ENCODE measurements at places on chromosomes 7 and 10.

DNA sequence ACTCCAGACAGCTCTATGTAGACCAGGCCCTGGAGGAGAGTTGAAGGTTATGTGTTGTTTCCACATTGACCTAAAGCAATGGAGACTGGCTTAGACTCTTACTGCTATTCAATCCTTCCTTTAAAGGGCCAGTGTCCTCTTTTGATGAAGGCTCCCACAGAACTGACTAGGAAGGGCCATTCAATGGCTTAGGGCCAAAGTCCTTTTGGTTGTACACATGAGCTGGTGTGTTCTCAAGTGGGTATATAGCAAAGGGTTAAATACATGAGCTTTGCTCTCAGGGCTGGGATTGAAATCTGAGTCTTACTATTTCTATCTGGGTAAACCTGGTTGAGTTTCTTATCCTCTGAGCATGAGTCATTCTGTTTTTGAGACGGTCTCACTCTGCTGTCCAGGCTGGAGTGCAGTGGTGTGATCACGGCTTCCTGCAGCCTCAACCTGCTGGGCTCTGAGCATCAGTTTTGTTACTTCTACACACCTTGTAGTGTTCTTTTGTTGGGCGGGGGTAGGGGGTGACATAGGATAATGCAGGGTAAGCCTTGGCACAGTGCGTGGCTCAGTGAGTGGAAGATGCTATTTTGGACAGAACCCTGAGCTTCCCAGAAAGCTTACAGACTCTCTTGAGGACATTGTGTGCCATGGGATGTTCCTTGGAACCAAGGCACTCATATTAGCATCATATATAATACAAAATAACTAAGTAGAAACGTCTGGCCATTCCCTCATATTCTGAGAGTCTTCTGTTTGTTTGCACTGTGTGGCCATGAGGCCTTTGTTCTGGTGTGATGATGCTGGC lies 90.1 kb downstream of the ABCC2 start:
- no peak for DNase-seq

DNA sequence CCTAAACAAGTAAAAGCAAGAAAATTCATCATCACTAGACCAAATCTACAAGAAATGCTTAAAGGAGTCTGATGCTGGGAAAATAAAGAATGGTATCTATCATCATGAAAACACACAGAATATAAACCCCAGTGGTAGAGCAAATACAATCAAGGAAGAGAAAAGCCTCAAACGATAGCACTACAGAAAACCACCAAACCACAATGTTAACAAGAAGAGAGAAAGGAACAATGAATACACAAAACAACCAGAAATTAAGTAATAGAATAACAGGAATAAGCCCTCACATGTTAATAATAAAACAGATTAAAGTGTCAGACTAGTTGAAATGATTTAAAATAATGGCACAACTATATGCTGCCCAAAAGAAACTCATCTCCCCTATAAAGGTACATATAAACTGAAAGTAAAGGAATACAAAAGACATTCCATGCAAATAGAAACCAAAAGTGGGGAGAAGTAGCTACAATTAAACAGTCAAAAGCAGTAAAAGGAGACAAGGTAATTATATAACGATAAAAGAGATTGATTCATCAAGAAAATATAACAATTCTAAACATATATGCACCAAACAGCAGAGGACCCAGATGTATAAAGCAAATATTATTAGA lies 77.3 kb downstream of the JMJD1C start:
- DNase-seq, result no peak

GRCh38 chr7:97001656-97002554 lies 3.4 kb upstream of the DLX6 start:
- DNase-seq, result no peak

GRCh38 chr7:39670934-39671333 lies 47.6 kb downstream of the RALA start:
- no peak for DNase-seq

- no peak for DNase-seq
Observed at GRCh38 chr7:128255271-128255670, 14.2 kb downstream of the LEP start.

GRCh38 chr10:79351332-79351731 lies 4.1 kb downstream of the PPIF start:
- DNase-seq, result no peak

DNA sequence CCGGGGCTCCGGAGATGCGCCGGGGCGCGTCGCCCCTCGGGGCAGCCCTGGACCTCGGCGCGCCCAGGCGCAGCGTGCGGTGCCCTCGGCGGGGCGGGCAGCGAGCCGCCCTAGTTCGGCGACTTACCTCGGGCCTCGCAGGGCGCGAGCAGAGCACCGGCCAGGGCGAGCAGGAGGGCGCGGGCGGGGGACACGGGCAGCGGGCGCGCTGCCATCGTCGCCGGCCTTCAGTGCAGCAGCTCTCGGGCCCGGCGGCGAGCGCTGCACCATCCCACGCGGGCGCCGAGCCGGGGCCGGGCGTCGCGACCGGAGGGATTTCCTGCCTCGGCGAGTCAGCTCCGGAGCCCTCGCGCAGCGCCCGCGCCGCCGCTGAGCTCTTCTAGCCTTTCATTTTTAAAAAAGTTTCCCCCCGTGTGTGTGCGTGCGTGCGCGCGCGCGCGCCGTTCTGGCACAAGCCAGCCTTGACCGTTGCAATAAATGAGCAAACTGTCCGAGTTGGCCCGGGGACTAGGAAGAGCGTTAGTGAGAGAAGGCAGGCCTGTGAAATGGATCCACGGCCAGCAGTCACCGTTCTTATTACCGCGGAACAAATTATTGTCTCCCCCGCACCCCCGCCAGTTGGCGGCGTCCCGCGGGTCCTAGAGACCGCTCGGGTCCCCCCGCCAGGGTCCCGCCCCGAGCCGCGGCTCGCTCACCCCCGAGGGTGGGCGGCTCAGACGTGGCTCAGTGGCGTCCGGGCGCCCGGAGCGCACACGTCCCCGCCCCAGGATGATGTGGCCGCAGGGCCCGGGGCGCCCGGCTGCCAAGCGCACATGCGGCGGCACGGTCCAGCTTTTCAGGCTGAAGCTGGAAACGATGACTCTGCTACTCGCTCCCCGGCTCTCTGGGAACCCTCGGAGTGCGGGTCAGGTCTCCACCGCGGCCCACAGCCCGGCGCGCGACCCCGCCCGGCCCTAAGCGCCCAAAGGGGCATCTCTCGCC lies at the start of gene ADAM12:
TSS of gene ADAM12 (minus strand) at position 547 of the 981 bp plus-strand sequence. CDS start at position 215, 332 bp downstream.
- DNase-seq, result no peak

DNA sequence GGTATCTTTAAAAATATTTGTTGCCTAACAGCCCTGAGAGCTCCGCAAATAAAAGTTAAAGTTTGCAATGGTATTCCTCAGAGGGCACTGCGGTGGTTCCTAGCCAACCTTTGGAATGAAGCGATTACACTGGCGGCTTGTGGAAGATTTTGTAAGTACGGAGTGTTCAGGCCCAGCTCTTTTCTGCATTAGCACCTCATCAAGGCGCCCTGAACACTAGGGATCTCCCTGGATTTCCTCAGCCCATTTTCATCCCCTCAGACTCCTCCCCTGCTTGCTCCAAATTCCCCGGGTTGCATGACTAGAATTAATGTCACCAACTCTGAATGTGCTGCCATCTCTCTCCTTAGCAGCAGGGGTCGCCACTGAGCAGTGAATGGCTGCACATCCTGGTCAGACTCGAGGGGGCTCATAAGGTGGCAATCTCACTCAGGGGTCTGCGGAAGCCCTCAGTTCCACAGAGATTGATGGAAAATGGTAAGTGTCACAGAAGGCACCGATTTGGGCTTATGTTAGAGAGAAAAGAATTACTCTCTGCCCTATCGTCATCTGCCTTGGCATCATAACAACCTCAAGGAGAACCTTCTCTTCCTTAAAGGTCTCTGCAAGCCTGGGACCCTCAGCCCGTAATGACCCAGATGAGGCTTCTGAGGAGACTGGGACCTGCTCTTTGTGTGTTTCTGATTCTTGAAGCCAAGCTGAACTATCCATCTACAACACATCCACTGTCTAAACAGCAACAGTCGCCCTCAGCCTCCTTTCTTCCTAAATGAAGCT lies 262.8 kb upstream of the AOAH start:
- DNase-seq, result no peak

DNA sequence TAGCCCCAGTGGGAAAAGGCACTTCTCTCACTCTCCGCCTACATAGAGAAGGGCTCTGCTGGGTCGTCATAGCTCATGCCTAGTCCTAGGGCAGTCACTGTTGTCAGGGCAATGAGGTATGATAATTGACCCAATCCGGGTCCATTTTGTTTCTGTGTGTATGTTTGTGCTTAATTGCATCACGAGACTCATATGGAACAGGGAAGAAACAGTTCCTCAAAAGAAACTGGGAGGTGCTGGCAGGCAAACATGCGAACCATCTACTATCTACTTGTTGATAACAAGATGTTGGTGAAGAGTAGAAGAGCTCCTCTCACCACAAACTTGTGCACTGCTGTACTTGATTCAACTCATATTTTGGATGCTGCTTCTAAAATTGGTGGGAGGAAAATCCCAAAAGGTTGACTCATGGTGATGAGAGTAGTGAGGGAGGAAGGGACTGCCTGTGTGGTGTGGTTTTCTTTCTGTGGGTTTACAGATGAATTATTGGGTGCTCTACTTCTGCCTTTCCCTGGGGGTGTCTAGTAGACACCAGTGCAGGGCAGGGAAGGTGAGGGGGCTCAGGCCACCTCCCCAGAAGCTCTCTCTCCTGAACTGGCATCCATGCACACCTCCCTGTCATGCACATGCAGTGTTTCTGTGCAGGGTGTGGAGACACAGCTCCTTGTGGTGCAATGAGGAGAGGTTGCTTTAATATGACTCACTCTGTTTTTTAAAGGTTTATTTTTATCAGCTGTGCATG lies 29.4 kb downstream of the LSMEM1 start:
- no peak for DNase-seq
